Fibroblast of the aortic adventitia (primary cell): ENCODE measurements at places on chromosomes 2 and 18. TPM values are rescaled to one million over a fixed set of nuclear protein-coding genes. Genes with fewer than 3 reads are reported as not detected.

Gene CCBE1
- 16.2 and 35.3 TPM in 2 replicates for total RNA-seq

Gene TNFRSF11A
- total RNA-seq, result 0.08 and 1.1 TPM in 2 replicates

Gene GREB1
- total RNA-seq, result under 0.01 and 1.7 TPM in 2 replicates

Gene NAB1
- 34.4 and 52.6 TPM in 2 replicates for total RNA-seq

Gene TTC39C
- 51.8 and 59.4 TPM in 2 replicates for total RNA-seq

Gene UGT1A5
- not detected in 2 replicates for total RNA-seq

Gene TFCP2L1
- under 0.01 TPM in 1 of 2 replicates, not detected in the other for total RNA-seq

Gene CNGA3
- 0.18 TPM in 1 of 2 replicates, not detected in the other for total RNA-seq

Gene STON1
- 24.6 and 79.9 TPM in 2 replicates for total RNA-seq

Gene GKN2
- total RNA-seq, result not detected in 2 replicates

Gene TMEM185B
- 29.6 and 41.7 TPM in 2 replicates for total RNA-seq

Gene CRYBA2
- total RNA-seq, result not detected in 2 replicates

Gene PDCD1
- not detected in 2 replicates for total RNA-seq

Gene CCDC102B
- total RNA-seq, result 3.1 and 27.8 TPM in 2 replicates

Gene CTNNA2
- 0.36 TPM in 1 of 2 replicates, not detected in the other for total RNA-seq

Gene LINC00305
- total RNA-seq, result not detected in 2 replicates
